ENCODE measurements at places on chromosomes 3 and 15. TPM values are rescaled to one million over a fixed set of nuclear protein-coding genes. Genes with fewer than 3 reads are reported as not detected.

INO80 gene
- 27.6 TPM for total RNA-seq

ALPK3 gene
- total RNA-seq: 3.3 TPM

TRIM71 gene
- not detected for total RNA-seq

FBN1 gene
- 823 TPM for total RNA-seq

ZBED2 gene
- total RNA-seq: under 0.01 TPM

ACTC1 gene
- not detected for total RNA-seq

LARP6 gene
- 49.0 TPM for total RNA-seq

PFKFB4 gene
- total RNA-seq: 20.3 TPM

POPDC2 gene
- total RNA-seq: 0.56 TPM

THPO gene
- 0.28 TPM for total RNA-seq

RARRES1 gene
- 111 TPM for total RNA-seq

CCR3 gene
- not detected for total RNA-seq
